Epithelial cell of prostate (primary cell): ENCODE measurements at places on chromosomes 5 and 9.

- no peak for DNase-seq
These were observed 15.9 kb upstream of the RPL26L1 start for GRCh38 chr5:172943283-172943841.

- no peak for DNase-seq
These were observed 19.6 kb downstream of the PPARGC1B start for GRCh38 chr5:149749481-149750365.

GRCh38 chr5:17411436-17412402 is 86.3 kb upstream of the TAF11L2 start:
- no peak for DNase-seq

DNA sequence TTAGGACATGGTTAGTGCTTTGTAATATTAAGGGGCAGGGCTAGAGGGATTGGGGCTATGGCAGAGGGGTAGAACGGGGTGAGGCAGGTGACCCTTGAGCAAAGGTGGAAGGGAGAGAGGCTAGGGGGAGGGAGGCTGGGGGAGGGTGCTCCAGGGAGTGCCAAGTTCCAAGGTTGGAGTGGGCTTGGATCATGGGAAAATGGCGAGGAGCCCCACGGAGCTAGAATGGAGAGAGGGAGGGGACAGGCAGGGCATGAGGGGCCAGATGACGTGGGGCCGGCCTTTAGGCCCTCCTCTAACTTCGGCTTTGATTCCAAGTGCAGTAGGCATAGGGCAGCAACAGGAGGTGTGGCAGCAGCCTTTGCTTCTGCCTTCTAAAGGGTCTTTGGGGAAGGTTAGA is 171.8 kb upstream of the PANK3 start:
- no peak for DNase-seq

GRCh38 chr5:92051741-92052140 is 668.6 kb upstream of the ARRDC3 start:
- DNase-seq, result no peak

- no peak for DNase-seq
These were observed at the start of gene FUT7 for GRCh38 chr9:137031904-137032640. Gene FUT7, minus strand, starts transcription at chr9:137032088. Its CDS starts 97 bp downstream, at chr9:137031991.

GRCh38 chr5:151680944-151681427 is 5.7 kb downstream of the SPARC start:
- DNase-seq, result no peak

GRCh38 chr5:173689171-173689736 is 72.8 kb upstream of the BOD1 start:
- no peak for DNase-seq

- DNase-seq, result no peak
These were observed 84.5 kb upstream of the NFIB start for GRCh38 chr9:14398473-14398872.

- DNase-seq, result no peak
These were observed 214.6 kb upstream of the C9orf72 start for GRCh38 chr9:27787891-27788290.

DNA sequence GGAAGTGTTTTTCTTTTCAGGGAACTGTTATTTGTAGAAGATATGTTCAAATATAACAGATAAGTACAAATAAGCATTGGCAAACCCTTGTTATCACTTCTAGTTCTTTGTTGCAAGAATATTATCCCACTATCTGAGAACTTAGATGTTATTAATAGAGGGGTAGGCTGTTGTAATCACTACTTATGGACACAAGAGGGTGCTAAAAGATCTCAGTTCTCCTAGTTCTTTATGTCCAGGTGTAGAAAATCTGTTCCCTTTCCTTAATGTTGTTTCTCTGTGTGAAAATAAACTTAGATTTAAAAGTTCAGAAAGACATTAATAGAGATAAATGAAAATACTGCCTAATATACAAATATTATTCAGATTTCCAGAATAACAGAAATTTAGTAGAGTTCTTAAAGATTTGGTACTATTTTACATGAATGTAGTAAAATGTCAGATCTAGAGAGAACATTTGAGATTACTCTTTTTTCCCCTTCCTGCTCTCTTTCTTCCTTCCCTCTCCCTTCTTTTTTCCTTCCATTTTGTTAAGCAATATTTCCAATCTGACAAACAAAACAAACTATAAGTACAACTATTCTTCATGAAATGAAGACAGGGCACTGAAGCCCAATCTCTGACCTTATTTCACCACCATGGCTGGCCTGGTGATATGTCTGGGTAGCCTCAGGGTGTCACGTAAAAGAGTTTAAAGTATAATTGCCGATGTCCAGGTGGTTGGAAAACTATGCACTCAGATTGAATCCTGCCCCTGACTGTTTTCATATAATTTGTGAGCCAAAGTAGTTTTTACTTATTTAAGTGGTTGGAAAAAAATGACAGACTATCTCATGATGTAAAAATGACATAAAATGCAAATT is 43.6 kb upstream of the C5orf46 start:
- DNase-seq, result no peak

DNA sequence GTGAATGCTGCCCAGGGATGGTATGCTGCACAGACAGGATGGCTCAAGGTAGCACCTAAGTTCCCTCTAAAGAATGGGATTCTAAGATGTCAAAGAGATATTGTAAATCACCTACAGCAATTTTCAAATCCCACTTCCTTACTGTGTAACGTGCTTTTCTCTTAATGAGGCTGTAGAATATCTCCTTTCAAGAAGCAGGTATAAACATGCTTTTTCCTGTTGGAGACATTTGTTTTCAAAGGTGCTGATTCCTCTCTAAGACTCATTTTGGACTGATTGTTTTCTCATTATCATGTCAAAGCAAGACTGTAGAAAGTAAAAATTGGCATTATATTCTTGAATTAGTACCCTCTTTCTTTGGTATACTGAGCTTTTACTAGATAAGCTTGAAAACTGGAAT is 412.6 kb upstream of the PAPPA start:
- DNase-seq, result no peak

- no peak for DNase-seq
These were observed 379.4 kb upstream of the RORB start for GRCh38 chr9:74117731-74118130.

DNA sequence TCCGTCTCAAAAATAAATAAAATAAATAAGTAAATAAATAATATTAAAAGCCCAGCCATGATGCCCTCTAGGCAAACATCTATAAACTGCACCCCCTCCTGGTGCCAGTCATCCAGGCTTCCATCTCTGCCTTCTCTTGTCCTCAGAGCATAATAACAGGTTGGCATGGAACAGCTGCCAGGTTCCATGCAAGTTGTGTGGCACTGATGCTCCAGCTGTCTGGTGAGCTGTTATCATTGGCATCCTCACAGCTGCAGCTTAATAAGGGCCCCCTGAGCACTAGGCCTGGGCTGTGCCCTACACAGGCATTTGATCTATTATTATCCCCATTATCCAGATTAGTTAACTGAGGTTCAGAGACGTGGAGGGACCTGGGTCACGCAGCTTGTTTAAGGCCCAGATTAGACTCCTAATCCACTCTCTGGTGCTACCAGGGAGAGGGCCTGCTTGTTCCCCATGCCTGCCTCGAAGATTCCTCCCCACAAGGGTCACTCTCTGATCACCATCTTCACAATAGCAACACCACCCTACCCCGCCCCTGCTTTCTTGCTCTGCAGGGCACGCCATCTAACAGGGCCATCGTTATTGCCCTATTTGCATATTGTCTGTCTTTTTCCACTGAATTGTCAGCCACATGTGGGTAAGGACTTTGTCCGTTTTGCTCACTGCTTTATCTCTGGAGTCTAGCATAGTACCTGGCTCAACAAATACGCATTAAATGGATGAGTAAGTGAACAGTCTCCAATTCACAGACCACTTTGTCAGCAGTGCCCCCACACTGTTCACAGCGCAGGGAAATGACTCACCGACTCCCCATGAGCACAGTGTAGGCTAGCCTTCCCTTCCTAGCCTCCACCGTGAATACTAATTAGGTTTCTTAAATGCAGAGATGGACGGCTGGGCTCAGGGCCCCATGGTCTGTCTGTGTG is 1.5 kb upstream of the DNM1 start:
- DNase-seq, result no peak
